ENCODE measurements at places on chromosomes 4 and X. TPM values are rescaled to one million over a fixed set of nuclear protein-coding genes. Genes with fewer than 3 reads are reported as not detected.

DNA sequence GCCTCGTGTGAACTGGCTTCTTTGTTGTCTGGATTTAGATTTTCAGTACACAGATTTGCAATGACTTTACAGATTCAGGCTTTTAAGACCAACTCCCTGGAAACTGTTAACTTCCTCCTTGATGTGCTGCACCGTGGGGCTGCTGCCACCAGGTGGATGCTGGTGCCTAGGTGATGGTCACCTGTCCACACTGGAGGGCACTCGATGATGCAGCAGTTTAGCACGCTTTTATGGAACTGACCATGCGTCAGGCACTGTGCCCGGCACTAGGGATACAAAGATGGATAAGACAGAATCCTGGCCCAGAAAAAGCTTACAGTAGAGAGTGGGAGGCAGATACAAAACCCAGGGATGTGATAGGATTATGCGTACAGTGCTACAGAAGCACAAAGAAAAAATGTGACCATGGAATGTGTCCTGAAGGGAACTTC is 180.7 kb downstream of the CEP135 start:
- H3K4me1 ChIP-seq, result no peaks in the 10 kb centered on the region
- no peak overlapping the region for H3K4me3 ChIP-seq
- H3K36me3 ChIP-seq, result no peaks in the 10 kb centered on the region
- peaks cover 21% of the 10 kb centered on the region for H3K27me3 ChIP-seq
- H3K27ac ChIP-seq, result no peak overlapping the region

- no peaks in the 10 kb centered on the region for H3K27me3 ChIP-seq
- no peaks in the 10 kb centered on the region for H3K4me1 ChIP-seq
- no peak for DNase-seq
- no peak overlapping the region for H3K27ac ChIP-seq
- H3K36me3 ChIP-seq, result peaks cover 2% of the 10 kb centered on the region
These were observed 1282.2 kb downstream of the ADGRL3 start for GRCh38 chr4:62482355-62482754.

DNA sequence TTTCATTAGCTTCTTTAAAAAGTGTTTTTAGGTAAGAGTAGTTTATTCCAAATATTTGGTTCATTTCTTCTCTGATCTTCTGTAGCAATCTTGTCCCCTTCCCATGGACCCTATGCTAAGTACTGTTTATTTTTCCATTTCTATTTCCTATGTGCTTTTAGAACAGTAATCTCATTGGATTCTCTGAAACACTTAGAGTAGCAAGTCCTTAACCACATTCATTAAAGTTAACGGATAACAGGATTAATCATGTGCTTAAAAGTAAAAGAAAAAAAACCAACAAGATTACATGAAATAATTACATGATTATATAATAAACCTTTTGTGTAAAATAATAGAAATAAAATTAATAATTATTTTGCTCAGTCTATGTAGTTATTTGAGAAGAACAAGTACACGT is 929.7 kb downstream of the C4orf33 start:
- no peak overlapping the region for H3K27ac ChIP-seq
- no peak overlapping the region for H3K4me3 ChIP-seq

GRCh38 chrX:115362334-115363095 is 73.0 kb downstream of the LUZP4 start:
- no peak overlapping the region for H3K27ac ChIP-seq
- peaks cover 51% of the 10 kb centered on the region for H3K27me3 ChIP-seq
- peak; percentile 5 for DNase-seq
- no peak overlapping the region for H3K4me3 ChIP-seq
- H3K4me1 ChIP-seq, result no peaks in the 10 kb centered on the region
- no peaks in the 10 kb centered on the region for H3K36me3 ChIP-seq

CDX4 gene
- total RNA-seq, result not detected

Data from activated T-cell treated with anti-CD3 and anti-CD28 coated beads, Interleukin-2, amount 50 U/mL, for 72 hours (primary cell).